Karpas-422 (cell line): ENCODE measurements at places on chromosomes 6 and 20. TPM values are rescaled to one million over a fixed set of nuclear protein-coding genes. Genes with fewer than 3 reads are reported as not detected.

- DNase-seq: no peak
Measured at GRCh38 chr6:168373389-168373788, 53.8 kb upstream of the DACT2 start.

GRCh38 chr6:130215526-130215925, 7.2 kb downstream of the SAMD3 start:
- no peak for DNase-seq

DNA sequence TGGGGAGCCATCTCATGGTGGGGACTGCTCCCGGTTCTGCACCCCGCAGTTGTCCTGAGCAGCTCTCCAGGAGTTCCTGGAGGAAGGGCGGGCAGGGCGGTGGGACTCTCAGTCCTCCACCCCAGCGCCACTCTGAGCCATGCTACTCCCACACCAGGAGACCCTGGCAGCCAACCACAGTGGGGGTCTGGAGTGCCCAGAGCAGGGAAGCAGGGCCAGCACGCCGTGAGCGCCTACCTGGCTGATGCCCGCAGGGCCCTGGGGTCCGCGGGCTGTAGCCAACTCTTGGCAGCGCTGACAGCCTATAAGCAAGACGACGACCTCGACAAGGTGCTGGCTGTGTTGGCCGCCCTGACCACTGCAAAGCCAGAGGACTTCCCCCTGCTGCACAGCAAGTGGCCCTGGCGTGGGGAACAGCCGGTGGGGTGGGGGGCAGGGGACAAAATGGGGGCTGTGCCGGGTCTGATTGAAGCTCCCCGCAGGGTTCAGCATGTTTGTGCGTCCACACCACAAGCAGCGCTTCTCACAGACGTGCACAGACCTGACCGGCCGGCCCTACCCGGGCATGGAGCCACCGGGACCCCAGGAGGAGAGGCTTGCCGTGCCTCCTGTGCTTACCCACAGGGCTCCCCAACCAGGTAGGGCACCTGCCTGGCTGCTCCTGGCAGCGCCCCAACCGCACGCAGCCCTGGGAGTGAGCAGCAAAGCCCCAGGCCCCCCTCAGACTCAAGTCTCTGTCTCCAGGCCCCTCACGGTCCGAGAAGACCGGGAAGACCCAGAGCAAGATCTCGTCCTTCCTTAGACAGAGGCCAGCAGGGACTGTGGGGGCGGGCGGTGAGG, 1.6 kb upstream of the TNFRSF6B start:
- no peak for DNase-seq

DNA sequence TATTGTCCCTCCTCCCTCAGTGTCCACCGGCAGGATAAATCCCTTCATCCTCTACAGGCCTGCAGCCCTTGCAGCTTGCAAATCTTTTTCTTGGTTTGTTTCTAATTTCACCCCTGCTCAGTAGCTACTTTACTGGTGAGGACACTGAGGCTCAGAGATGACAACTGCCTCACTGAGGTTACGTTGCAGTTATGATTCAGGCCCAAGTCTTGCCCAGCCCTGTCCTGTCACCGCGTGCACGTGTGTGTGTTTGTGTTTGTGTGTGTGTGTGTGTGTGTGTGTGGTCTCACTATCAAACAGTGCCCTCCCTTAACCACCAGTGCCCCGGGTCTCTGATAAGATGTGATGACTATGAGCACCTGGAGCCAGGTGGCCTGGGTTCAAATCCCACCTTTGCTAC, 21.1 kb downstream of the FAM110A start:
- no peak for DNase-seq

POM121L2 gene
- total RNA-seq: not detected in 2 replicates

KCNK5 gene
- total RNA-seq: not detected in 2 replicates

FOXF2 gene
- not detected in 2 replicates for total RNA-seq

SLC32A1 gene
- not detected in 2 replicates for total RNA-seq

DNA sequence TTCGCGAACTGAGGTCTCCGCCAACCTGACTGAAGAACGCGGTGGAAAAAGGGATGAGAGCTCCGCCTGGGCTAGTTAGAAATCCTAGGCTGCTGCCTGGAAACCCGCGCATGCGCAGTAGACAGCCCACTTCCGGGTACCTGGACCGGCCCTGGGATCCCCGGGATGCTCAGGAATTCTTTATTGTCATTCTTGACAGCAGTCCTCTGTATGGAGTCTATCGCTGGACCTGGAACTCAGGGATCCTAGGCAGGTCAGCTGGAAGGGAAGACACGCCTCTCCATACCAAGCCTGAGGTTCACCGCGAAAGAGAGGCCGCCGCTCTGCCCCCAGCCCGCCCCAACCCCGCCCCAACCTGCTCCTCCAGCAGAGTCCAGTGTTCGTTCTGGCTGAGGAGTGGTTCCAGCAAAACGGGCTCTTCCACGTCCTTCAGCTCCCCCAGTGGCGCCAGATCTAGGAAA, 1379.2 kb upstream of the DEFB115 start:
- no peak for DNase-seq

DNA sequence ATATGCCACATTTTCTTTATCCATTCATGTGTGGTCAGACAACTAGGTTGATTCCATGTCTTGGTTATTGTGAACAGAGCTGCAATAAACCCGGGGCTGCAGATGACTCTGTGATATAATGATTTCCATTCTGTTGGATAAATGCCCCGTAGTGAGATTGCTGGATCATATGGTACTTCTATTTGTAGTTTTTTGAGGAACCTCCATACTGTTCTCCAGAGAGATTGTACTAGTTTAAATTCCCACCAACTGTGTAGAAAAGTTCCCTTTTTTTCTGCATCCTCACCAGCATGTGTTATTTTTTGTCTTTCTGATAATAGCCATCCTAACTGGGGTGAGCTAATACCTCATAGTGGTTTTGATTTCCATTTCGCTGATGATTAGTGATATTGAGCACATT, 62.2 kb upstream of the MAP3K4 start:
- no peak for DNase-seq

GRCh38 chr6:126293891-126294524, 45.9 kb upstream of the CENPW start:
- DNase-seq: no peak

C4B gene
- total RNA-seq: 1.9 and 6.6 TPM in 2 replicates

DNA sequence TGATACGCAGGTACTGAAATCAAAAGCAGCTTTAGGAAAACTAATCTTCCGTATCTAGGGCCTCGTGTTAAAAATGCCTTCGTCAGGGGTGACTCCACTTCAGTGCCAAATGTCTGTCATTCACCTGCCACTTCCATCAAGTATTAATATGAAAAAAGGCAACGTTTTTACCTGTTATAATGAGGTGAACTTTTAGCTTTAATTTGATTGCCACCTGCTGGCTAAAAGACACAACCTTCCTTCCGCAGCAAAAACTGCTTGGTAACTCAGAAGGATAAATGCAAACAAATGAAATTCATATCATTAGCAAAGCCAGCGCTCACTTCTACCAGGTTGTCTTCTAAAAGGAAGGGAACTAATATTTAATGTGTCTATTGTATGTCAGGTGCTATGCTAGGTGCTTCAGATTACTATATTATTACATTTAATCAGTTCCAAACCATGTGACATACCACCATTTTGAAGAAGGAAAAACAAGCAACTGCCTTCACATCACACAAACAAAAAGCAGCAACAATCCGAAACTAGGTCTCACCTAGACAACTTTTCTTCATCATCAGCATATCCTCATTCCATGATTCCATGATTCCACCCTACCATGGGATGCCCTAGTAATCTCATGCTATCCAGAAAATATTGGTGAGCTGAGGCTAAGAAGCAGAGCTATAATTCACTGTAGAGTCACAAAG, 20.6 kb upstream of the ARHGAP18 start:
- peak; percentile 75 for DNase-seq

DNA sequence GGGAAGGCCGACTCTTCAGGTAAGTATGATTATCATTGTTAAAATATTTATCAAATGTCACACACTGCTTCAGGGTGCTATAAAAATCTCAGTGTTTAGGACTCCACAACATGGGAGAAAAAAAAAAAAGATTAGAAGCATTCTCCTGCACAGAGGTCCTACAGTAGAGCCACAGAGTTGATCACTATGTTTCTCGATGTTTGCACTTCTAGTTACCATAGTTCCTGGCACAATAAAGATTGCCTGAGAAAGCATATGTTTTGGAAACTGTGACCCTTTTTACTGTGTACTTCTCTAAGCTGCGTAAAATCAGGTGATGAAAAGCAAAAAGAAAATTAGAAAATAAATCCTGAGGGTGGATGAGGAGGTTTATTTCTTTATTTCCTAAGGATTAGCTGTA, 269.9 kb upstream of the SYNCRIP start:
- DNase-seq: no peak

DNA sequence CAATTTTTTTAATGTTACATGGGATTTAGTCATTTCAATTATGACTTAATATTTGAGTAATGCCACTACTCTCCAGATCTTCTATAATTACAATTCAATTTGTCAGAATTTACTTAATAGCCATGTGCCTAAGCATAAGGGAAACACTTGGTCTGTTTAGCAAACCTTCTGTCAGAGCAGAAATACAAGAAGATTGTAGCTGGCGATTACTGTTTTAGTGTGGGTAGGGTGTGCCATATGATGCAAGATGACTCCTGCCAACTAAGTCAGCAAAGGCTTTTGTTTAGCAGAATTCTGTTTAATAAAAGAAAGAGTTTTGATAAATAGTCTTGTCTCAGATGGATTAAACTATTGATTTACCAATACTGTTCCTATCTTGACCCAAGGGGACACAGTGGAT, 455.4 kb downstream of the RNF144B start:
- no peak for DNase-seq

DNA sequence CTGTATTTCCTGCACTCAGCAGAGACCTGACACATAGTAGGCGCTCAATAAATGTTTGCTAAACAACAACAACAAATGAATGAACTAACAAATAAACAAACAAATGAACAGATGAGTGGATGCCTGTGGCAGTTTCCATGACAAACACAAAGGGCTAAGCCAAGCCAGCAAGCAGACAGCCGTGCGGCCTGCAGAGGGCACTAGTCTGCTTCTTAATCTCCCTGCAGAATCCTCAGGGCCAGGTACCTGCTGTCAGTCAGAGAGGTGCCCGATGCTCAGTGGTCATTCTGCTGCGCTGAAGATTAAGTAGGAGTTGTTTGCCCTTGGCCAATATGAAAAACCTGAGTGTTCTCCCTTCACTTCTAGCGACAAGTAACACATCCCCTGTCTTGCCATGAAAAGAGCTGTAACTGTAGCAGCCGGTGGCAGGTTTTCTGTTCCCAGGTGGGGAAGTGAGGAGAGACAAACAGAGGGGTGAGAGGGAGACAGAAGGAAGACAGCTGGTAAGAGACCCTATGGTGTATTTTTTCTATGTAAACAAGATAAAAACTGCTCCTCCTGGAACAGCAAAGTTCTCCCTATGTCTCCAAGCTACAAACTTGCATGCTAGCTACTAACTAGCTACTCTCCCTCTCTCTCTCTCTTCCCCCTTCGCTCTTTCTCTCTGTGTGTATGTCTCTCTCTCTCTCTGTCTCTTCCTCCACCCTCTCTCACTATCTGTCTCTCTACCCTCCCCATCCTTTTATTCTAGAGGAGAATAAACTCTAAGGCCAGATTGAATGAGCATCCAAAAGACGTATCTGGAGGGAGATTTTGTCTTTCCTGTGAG, at the start of gene MC3R:
Gene MC3R (plus strand): TSS at position 779 of the 829 bp plus-strand sequence. CDS start 112 bp downstream, outside the sequence.
- DNase-seq: peak; percentile 81

OPRM1 gene
- not detected in 2 replicates for total RNA-seq

PPP1R14C gene
- total RNA-seq: 0.32 TPM in 1 of 2 replicates, not detected in the other

TDP2 gene
- 30.1 and 49.3 TPM in 2 replicates for total RNA-seq

DNA sequence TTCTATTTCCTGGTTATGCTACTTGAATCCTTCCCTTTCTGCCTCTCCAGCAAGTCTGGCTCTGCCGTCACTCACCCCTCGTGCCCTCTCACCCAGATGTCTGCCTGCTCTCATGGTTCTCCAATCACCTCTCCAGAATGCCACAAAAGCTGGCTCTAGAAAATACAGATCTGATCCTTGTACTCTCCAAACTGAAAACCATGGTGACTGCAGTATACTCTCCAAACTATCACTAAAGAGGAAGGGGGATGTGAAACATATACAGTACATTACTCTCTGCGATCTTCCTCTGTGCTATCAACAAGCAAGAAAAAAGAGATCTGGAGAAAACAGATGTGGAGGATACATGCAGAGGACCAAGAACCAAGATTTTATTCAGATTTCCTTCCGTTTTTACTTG, 91.1 kb downstream of the ATXN1 start:
- DNase-seq: no peak

DNA sequence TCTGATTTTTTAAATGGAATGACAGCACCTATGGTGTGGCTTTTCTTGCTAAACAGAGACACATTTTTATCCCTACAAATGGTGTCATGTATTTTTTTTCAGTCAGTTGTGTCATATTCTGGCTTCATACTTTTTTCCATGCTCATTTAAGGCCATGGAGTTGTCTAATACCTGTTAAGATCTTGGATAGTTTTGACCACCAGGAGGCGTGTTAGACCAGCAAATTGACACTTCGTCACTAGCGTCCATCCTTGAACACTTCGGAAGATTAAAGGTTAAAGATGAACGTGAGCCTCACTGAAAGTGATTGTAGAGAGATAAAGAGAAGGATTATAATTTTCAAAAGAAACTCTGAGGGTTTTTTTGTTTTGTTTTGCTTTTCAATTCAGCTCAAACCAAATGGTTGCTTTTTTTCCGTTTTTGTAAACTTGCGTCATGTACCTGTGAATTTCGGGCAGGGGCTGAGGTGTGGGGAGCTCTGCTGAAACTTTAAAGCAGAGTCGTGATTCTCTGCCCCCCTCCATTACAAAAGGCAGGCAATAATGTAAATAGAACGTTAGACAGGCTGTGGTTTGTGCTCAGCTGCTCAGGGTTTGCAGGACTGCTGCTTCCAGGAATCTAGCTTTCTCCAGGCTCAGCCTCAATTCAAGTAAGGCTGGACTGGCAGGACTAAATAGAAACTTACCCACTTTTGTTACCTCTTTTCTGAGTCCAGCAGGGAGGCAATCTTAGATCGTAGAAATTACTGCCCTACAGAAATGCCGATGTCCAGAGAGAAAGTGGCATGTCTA, 245.1 kb downstream of the FOXA2 start:
- DNase-seq: peak; percentile 86

DYNLT2 gene
- 5.8 and 6.1 TPM in 2 replicates for total RNA-seq

TAB2 gene
- total RNA-seq: 8.3 and 23.4 TPM in 2 replicates

GRCh38 chr6:90701146-90701781, 114.4 kb upstream of the MAP3K7 start:
- DNase-seq: peak; percentile 84

BPIFB1 gene
- total RNA-seq: not detected in 2 replicates

THEMIS gene
- total RNA-seq: not detected in 2 replicates

- peak; percentile 49 for DNase-seq
Measured at GRCh38 chr6:155528982-155529453, 73.4 kb upstream of the NOX3 start.

SLC22A1 gene
- total RNA-seq: 0.78 TPM in 1 of 2 replicates, not detected in the other

- no peak for DNase-seq
Measured at GRCh38 chr6:89048985-89049384, 31.6 kb upstream of the PNRC1 start.

GRCh38 chr20:56752274-56752673, 123.2 kb downstream of the TFAP2C start:
- DNase-seq: no peak

TPD52L2 gene
- total RNA-seq: 25.9 and 38.3 TPM in 2 replicates
